ENCODE measurements at places on chromosomes 6 and 20.

- DNase-seq, result no peak
Observed at GRCh38 chr6:9537381-9537780, 877.5 kb downstream of the TFAP2A start.

DNA sequence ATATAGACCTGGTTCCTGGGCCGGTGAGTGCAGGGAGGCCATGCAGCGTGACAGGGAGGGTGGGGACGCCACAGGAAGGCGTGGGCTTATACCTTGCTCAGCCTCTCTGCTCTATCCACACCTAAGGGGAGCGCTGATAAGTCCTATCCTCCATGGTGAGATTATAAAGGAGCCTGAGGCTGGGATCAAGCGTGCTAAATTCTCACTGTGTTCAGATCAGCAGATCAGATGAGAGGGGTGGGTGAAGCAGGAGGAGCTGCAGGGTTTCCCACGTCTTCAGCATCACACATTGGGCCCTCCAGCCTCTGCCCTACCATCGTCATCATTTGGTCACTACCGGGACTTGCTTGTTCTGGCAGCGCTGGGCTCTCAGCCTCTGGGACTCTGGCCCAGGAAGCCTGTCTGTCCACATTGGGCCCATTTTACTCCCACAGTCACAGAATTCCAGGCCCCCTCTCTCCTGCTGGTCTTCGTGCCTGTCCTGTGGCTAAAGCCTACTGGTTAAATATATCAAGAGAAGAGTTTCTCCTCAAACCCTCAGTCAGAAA is 29.1 kb upstream of the PDE10A start:
- DNase-seq, result no peak

GRCh38 chr20:9617940-9618339 is 103.5 kb downstream of the LAMP5 start:
- peak; percentile 63 for DNase-seq

GRCh38 chr20:1474817-1475603 is 8.4 kb upstream of the NSFL1C start:
- no peak for DNase-seq

GRCh38 chr6:169026175-169026574 is 227.5 kb downstream of the THBS2 start:
- no peak for DNase-seq

Measured in NCI-H1092 treated with DMSO at 0.1 percent for 48 hours (cell line).